ENCODE measurements at places on chromosomes 6 and 20.

DNA sequence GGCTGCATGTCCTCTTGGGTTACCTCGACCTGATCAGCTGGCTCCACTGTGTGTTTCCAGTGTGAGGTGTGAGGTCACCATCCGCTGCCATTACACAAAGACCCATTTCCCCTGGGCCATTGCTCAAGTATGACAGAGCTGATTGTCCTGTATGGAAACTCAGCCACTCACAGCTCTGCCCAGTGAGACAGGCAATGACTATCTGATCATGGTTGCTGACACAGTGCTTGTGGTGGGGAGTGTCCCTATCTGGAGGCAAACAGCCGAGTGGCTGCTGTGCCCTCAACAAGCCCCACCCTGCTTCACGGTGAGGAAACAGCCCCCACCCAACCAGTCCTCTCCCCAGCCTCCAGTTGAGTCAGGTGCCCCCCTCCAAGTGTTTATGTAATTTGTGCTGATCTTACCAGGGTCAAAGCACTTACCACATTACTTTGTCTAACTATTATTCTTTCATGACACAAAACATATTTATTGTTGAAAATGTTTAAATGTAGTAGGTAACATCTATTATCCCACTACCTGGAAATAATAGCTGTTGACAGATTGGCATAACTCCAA is 11.7 kb upstream of the MAPK13 start:
- no peak for DNase-seq

GRCh38 chr20:55446301-55446700 is 559.0 kb downstream of the CBLN4 start:
- DNase-seq: no peak

DNA sequence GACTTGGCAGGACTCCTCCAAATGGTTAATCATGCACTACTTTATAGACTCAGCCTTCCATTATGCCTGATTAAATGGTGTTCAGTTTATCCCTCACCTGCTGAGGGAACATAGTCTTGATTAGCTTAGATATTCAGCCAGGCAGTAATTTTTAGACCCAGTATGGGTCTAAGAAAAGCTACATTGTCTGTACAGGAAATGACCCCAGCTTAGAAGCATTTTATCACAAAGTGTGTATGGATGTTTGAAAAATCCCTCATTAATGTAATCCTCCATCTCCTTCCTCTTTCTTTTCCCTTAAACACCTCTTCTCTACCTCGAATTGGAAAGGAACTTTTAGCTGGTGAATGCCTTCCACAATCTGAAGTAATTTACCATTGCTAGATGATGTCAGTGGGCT is 252.2 kb upstream of the BMP2 start:
- DNase-seq: no peak

DNA sequence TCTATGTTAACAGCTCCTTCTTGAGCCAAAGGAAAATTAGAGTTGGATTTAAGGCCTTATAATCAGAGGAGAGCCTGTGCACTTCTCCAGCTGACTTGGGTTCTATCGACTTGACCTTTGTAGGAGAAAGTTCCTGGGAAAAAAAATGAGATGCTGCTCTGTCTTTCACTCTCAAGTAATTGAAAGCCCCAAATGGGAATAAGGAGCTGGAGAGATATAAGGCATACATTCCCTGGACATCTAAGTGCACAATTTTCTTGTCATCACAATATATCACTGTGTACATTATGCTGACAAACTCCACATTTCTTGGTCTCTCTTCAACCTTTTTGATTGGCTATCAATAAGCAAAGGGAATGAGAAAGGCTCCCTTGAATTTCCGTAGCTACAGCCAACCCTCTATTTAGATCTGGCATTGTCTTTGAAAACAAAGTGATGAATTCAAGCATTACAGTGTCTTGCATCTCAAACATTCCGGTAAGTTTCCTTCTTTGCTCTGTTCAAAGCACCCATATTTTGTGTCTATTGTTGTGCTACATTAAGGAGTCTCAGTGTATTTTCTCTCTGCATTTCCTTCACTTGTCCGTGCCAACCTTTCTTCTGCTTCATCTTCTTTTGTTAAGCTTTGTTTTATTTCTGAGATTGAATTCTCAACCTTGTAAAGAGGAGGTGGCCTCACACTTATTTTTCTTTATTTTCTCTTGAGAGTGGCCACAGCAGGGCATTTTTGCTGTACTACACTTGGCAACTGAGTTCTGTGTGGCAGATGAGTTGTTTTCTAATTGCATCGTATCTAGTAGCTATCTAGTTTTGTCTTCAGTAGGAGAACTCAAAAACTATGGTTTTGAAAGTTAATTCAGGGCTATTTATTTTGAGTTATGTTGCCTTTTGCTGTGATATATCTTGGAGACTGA is 450.3 kb upstream of the MAN1A1 start:
- DNase-seq: no peak

DNA sequence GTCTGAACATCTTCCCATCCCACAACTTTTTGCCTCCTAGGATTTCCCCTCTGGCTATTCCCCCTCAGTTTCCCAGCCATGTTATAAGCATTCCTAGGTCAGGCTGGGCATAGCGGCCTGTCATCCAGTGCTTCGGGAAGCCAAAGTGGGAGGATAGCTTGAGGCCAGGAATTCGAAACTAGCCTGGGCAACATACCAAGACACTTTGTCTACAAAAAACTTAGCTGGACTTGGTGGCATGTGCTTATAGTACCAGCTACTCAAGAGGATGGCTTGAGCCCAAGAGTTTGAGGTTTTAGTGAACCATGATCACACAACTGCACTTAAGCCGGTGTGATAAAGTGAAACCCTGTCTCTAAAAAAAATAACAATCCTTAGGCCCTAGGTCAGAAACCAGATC is 447.4 kb downstream of the KIF16B start:
- DNase-seq: no peak

GRCh38 chr6:141526985-141527384 is 605.7 kb upstream of the GJE1 start:
- no peak for DNase-seq

GRCh38 chr20:17613328-17614175 is 43.7 kb downstream of the DSTN start:
- DNase-seq: no peak

DNA sequence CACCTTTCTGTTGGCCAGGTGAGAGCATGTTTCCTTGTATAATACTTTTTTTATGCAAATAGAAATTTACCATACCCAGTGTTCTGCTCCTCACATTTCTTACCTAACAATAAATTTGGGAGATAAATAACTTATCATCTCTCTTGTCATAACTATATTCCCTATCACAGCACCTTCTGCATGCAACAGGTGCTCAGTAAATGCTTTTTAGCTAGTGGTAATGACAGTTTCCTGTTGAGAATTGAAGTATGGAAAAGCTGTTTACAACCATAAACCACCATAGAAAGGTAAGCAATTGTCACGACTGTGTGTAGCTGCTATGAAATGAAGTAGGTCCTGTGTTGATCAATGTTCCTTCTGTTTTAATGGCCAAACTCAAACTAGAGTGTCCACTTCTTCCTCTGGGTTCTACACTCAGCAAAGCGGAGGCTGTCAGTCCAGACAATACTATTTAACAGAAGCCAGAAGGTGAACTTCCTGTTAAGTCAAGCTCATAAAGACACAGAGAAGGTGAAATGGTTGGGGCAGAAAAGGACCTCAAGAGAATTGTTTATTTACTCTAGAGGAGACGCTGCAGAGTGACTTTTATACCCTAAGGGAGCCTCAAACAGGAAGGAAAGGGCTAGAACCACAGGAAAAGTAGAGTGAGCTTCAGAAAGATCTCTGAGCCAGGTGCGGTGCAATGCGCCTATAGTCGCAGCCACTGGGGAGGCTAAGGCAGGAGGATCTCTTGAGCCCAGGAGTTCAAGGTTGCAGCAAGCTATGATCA is 84.0 kb upstream of the SLC22A16 start:
- DNase-seq: no peak

- DNase-seq: no peak
Observed at GRCh38 chr6:124961777-124962638, at the start of gene RNF217. TSS of gene RNF217 (plus strand) at chr6:124962437. CDS start at chr6:124962545, 108 bp downstream.

DNA sequence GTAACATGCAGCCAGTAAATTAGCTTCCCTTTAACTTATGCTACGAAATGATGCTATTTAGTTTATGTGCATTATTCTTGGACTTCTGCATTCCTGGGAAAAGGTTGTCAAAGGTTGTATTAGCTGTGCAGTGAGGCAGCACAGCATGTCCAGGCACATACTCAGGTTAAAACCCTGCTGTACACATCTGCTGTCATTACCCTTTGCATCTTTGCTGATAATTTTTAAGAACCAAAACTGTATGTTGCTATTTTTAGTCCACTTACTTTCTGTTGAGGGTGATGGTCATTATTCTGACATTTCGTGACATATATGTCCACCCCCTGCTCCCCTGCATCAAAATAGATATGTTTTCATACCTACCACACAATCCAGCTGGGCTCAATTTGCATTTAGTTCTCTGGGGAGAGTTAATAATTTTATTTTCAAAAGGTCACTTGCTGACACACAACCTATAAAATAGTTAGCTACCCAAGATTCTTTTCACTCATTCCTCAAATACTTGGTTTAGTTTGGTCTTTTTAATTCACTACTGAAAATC is 142.5 kb upstream of the SPACA1 start:
- DNase-seq: no peak

- DNase-seq: peak; percentile 76
Observed at GRCh38 chr6:162856885-162857284, 129.1 kb downstream of the PACRG start.

DNA sequence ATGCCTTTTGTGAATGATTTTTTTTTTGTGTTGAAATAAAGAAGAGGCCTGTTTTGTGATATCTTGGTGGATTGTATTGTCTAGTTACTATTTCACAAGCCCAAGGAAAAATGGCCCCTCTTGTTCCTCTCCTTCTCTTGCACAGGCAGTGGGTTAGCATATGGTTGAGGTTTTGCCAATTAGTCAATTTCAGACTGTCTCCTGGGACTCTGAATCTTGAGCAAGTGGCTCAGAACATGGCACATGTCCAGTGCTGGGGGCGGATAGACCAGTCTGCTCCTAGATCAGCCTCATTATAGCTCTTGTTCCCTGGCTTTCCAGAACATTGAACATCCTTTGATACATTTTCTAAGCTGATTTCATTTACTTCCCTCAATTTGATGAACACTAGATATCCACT is 589.2 kb downstream of the PHF3 start:
- DNase-seq: no peak

DNA sequence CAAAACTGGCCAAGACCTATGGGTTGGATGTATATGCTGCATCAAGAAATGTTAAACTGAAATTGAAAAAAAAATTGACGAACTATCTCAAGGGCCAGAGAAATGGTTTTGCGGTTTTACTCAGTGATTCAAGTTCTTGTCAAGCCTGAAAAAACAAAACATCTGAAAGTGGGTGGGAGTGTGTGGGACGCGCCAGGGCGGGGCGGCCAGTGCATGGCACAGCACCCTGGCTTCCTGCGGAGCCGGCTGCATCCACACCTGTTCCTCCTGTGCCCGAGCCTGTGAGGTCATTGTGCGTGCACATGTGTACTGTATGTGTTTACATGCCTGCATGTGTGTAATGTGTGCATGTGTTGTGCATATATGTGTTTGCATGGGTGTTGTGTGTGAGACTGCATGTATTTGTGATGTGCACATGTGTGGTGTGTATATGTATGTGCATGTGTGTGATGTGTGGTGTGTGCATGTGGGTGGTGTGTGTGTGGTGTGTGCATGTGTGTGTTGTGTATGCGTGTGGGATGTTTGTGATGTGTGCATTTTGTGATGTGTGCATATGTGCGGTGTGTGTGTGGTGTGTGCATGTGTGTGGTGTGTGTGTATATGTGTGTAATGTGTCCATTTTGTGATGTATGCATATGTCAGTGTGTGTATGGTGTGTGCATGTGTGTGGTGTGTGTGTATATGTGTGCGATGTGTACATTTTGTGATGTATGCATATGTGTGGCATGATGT is 59.8 kb downstream of the CDH4 start:
- DNase-seq: no peak

GRCh38 chr6:6942831-6943230 is 164.9 kb upstream of the RREB1 start:
- no peak for DNase-seq

DNA sequence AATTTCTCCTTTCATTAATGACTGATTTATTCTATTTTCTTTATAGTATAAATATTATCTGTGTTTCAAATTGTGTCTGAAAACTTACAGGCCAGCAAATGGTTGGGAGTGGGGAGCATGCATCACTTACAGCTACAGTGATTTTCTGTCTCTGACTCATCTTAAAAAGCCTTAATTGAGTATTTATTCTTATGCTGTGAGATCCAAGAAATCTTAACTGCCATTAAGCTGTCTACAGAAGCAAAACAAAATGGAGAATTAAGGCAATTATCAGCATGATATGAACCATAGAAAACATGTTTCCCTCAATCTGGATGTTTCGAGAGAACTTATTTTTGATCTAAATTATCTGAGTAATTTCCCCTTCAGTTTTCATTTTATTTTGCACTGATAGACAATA is 831.2 kb downstream of the KIF16B start:
- no peak for DNase-seq

GRCh38 chr20:8007490-8007889 is 12.1 kb downstream of the TMX4 start:
- DNase-seq: no peak

GRCh38 chr6:113439866-113440265 is 417.3 kb upstream of the MARCKS start:
- DNase-seq: no peak

DNA sequence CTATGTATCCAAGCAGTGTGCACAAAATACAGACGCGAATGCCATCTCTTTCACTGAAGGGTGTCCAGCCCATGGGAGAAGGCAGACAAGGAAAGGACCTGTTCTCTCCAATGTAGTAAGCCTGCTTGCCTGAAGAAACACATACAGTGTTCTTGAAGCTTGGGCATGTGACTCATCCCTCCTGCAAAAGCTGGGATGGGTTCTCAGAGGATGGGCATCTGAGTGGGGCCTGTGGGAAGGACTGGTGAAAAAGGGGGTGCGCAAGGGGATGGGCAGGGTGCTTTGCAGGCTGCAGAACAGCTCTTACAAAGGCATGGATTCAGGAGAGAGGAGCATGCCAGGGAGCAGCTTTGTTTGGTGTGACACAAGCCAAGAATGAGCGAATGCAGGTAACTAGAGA is 128.1 kb downstream of the FYN start:
- DNase-seq: no peak

- no peak for DNase-seq
Observed at GRCh38 chr20:59400708-59401107, 100.3 kb downstream of the EDN3 start.

GRCh38 chr6:31687860-31688693 is 7.2 kb upstream of the LY6G5C start:
- DNase-seq: no peak

- DNase-seq: no peak
Observed at GRCh38 chr6:11542863-11543262, 5.3 kb downstream of the TMEM170B start.

- DNase-seq: no peak
Observed at GRCh38 chr6:111679126-111679858, 73.6 kb upstream of the TRAF3IP2 start.

GRCh38 chr20:51491393-51491792 is 51.1 kb downstream of the NFATC2 start:
- no peak for DNase-seq

GRCh38 chr6:51553246-51554015 is 534.0 kb downstream of the PKHD1 start:
- DNase-seq: no peak

DNA sequence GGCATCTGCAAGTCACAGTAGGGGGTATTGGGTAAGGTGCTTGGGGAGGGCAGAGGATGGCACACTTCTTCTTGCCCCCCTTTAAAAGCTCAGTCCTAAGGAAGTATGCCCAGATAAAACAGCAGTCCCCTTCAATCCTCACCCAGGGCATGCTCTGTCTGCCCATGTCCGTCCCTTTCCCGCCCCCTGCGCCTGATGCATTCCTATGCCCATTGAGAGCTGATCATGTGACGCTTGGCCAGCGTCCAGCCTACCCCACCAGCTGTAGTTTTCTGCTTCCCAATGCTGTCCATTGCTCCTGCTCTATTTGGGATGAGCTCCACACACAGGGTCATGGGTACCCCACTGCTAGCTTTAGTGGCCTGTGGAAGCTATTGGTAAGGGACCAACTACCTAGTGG is 8.3 kb downstream of the SIGLEC1 start:
- DNase-seq: no peak

Data from smooth muscle cell of the brain vasculature (primary cell).